ENCODE measurements at places on chromosomes 2 and 18. TPM values are rescaled to one million over a fixed set of nuclear protein-coding genes. Genes with fewer than 3 reads are reported as not detected.

CDH19 gene
- 0.86 TPM for polyA plus RNA-seq

CD8B gene
- 0.79 TPM for polyA plus RNA-seq

NAT8 gene
- polyA plus RNA-seq, result not detected

SMAD7 gene
- 53.8 TPM for polyA plus RNA-seq

LCT gene
- 0.11 TPM for polyA plus RNA-seq

CAPN13 gene
- polyA plus RNA-seq, result 2.5 TPM

TP53I3 gene
- polyA plus RNA-seq, result 33.0 TPM

DSC1 gene
- polyA plus RNA-seq, result not detected

FOXI3 gene
- polyA plus RNA-seq, result not detected

IL36G gene
- polyA plus RNA-seq, result not detected

All from adipose tissue (tissue), 3 donors.